ENCODE measurements at places on chromosomes 13 and 19. TPM values are rescaled to one million over a fixed set of nuclear protein-coding genes. Genes with fewer than 3 reads are reported as not detected.

The POU4F1 gene
- not detected for total RNA-seq

The C13orf42 gene
- total RNA-seq = not detected

DNA sequence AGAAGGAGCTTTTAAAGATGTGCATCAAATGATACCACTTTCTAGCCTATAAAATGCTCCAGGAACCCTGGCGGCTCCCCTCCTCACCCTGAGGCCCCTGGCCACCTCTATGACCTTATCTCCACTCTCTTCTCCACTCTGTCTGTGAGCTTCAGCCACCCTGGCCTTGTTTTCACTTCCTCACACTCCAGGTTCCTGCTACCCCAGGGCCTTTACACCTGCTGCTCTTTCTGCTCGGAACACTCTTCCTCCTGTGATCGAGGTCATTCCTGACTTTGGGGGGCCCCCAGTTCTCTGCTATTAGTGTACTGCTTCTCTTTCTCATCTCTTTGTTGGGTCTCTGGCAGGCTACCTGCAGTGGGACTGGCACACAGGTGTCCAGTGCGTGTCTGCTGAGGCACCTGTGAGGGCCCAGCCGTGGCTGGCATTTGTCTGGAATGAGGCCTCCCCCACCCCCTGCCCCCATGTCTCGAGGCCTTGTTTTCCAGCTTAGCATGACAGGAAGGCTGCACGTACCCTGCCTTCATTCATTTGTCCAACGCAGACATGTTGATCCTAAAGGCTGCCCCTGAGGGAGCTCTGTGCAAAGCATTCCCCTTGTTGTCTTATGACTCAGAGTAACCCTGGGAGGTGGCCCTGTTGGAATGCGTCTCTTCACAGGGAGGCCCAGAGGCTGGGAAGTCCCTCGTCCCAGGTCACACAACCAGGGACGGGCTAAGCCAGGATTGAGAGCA lies 2.3 kb downstream of the DDA1 start:
- peaks cover 7% of the 10 kb centered on the region for H3K4me1 ChIP-seq
- H3K36me3 ChIP-seq = peaks cover 14% of the 10 kb centered on the region
- H3K4me3 ChIP-seq = no peak overlapping the region

DNA sequence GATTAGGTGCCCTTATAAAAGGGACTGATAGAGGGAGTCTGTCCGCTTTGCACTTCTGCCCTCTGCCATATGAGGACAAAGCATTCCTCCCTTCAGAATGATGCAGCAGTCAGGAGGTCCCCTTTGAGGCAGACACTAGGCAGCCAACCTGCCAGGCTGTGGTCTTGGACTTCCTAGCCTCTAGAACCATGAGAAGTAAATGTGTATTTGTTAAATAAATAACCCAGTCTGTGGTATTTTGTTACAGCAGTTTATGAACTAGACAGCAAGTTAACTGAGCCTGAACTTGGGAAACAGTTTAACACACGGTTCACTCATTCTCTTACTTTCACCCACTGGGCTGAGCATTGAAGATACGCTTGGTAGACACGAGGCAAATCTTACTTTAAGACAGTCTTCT lies 313.2 kb downstream of the UQCRFS1 start:
- H3K4me3 ChIP-seq = no peak overlapping the region
- no peaks in the 10 kb centered on the region for H3K27me3 ChIP-seq
- no peak overlapping the region for H3K27ac ChIP-seq
- no peaks in the 10 kb centered on the region for H3K36me3 ChIP-seq
- no peak for DNase-seq

DNA sequence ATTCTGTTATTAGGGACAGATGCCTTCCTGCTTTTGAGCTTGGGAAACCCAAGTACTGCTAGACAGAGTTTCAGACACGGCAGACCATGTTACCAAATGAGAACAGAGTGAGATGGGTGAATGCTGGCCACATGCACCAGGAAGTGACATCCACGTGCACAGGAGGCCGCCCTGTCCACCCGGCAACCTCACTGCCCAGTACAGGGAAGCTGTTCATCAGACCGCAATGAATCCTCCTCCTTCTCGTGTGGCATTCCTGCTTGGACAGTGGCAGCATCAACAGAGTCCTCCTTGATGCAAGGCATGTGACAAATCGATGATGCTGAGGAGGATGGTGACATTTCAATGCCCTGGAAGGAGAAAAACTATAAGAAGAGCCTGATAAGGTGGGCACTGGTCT lies 191.0 kb upstream of the SOX1 start:
- DNase-seq = no peak
- H3K36me3 ChIP-seq = no peaks in the 10 kb centered on the region
- H3K27ac ChIP-seq = no peak overlapping the region
- H3K4me1 ChIP-seq = no peaks in the 10 kb centered on the region

DNA sequence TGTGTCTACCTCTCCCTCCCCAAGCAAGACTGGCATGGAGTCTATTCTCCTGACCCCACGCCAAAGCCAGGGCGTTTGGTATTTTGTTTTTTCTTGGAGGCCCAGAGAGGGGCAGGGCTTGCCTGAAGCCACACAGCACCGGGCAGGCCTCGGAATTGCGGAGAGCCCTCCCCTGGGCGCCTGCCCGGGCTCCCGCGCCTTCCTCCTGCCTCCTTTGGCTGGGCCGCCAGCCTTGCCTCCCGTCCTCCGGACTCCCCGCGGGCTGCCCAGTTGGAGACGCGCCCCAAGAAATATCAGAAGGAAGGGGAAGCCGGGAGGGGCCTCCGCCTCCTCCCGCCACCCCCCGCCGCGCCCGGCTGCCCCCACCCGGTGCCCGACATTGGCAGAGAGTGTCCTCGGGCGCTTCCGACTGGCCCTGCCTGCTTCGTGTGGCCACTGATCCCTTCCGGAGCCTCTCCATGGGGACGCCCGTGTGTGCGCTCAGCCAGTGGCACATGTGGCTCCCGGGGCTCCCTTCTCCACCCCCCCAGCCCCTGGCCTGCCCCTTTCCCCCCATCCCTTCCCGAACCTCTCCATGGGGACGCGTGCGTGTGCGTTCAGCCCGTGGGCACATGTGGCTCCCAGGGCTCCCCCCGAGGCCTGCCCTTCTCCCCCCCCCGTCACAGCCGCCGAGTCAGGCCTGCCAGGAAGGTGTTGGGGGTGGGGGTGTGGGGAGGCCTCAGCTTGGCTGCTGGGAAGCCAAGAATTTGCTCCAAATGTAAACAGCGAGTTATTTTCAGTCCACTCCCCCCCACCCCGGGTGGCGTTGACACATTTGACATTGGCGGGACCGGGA lies 37.3 kb downstream of the NFIC start:
- H3K4me3 ChIP-seq = no peak overlapping the region
- no peaks in the 10 kb centered on the region for H3K27me3 ChIP-seq
- H3K36me3 ChIP-seq = peaks cover 2% of the 10 kb centered on the region
- DNase-seq = peak; percentile 99
- H3K27ac ChIP-seq = peak overlapping the region; percentile 98

The SAFB gene
- total RNA-seq = 48.5 TPM

DNA sequence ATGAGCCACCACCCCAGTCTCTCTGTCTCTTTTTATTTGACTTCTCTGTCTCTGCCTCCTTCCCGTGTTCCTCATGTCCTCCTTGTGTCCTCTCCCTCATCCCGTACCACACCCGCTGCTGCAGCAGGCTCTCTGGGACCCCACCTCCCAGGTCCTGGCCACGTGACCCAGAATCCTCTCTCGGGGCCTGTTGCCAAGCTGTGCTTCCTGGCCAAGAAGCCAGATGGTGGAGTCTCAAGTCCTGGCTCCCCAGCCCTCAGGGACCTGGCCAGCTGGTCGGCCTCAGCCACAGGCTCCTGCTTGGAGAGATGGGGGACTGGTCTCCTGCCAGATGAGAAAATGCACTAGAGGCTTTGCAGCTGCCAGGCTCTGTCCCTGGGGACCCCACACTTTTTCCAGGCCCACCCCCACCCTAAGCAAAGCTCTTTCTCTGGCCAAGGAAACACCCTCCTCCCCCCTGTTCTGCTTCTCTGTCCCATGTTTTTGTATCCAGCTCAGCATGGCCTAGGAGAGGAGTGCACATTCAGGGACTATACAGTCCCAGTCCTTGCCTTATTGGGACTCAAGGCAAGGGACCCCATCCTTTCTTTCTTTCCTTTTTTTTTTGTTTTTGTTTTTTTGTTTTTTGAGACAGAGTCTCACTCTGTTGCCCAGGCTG lies 34.3 kb upstream of the SHKBP1 start:
- no peak overlapping the region for H3K27ac ChIP-seq
- H3K4me1 ChIP-seq = peaks cover 5% of the 10 kb centered on the region
- peak; percentile 96 for DNase-seq

The MOB3A gene
- 12.8 TPM for total RNA-seq

- no peak overlapping the region for H3K27ac ChIP-seq
- peaks cover 4% of the 10 kb centered on the region for H3K4me1 ChIP-seq
- no peak overlapping the region for H3K4me3 ChIP-seq
- H3K27me3 ChIP-seq = no peaks in the 10 kb centered on the region
Observed at GRCh38 chr19:33273065-33273736, 29.1 kb downstream of the CEBPA start.

GRCh38 chr19:31671411-31672035 lies 322.3 kb upstream of the TSHZ3 start:
- no peaks in the 10 kb centered on the region for H3K27me3 ChIP-seq
- H3K36me3 ChIP-seq = no peaks in the 10 kb centered on the region
- no peak overlapping the region for H3K27ac ChIP-seq
- peaks cover 12% of the 10 kb centered on the region for H3K4me1 ChIP-seq

GRCh38 chr13:46953331-46953730 lies 56.5 kb upstream of the HTR2A start:
- H3K4me1 ChIP-seq = no peaks in the 10 kb centered on the region
- no peak for DNase-seq
- no peaks in the 10 kb centered on the region for H3K27me3 ChIP-seq
- no peak overlapping the region for H3K27ac ChIP-seq
- no peak overlapping the region for H3K4me3 ChIP-seq

GRCh38 chr13:39272994-39273393 lies 234.7 kb downstream of the NHLRC3 start:
- H3K27me3 ChIP-seq = peaks cover 2% of the 10 kb centered on the region
- no peak overlapping the region for H3K27ac ChIP-seq
- no peaks in the 10 kb centered on the region for H3K36me3 ChIP-seq
- DNase-seq = no peak
- no peak overlapping the region for H3K4me3 ChIP-seq

DNA sequence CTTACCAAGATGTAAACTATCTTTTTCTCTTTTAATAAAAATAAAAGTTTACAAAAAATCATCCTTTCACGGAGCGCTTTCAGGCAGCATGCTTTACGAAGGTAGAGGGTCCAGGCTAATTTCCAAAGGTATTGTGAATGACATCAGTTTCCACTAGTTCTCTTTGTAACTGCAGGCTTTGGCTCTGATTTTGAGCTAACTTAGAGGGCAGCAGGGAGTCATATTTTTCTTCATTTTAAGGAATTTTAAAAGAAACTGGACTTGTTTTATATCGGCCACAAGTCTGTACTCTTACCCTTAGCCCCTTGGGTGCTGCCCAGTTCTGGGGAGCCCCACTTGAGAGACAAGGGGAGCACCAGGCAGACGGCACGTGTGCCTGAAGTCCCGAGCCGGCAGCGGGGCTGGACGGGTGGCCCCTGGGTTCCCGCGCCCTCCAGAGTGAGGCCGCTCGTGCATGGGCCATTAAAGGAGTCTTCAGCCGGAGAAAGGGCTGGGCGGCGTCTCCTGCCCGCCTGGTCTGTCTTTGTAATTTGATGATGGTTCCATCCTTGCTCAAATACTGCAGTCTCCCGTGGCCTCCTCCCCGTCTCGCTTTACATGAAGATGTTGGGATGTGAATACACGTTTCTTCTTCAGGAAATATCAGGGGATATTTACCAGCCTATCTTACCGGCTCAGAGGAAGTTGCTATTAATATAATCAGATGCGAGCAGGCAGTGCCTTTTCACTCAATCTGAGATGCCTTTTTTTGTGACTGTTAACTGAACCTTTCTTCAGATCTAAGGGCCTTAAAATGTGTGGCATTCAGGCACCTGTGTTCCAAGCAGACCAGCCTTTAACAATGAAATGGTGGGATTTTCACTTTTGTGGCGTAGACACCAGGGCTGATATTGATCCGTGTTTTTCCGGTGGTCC lies 67.4 kb downstream of the GGACT start:
- peaks cover 1% of the 10 kb centered on the region for H3K36me3 ChIP-seq
- DNase-seq = no peak
- H3K27me3 ChIP-seq = no peaks in the 10 kb centered on the region
- no peak overlapping the region for H3K4me3 ChIP-seq
- no peaks in the 10 kb centered on the region for H3K4me1 ChIP-seq

DNA sequence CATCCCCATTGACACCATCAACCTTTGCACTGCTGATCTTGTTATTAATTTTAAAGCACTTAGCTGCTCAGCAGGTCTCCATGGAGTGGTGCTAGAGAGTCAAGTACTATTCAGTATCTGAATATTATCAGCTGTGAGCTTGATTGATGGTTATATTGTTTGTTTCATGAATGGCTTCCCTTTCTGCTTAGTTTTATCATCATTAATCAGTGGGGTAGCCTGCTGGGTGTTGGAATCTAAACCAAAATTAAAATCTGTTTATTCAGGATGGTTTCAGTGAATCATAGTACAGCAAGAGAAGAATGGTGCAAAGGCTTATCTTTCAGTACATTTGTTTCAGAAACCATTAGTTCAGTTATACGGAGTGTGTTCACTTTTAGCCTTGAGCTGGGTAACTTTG lies 42.5 kb upstream of the SCEL start:
- no peak overlapping the region for H3K4me3 ChIP-seq
- peak; percentile 42 for DNase-seq
- H3K4me1 ChIP-seq = no peaks in the 10 kb centered on the region
- no peaks in the 10 kb centered on the region for H3K36me3 ChIP-seq

DNA sequence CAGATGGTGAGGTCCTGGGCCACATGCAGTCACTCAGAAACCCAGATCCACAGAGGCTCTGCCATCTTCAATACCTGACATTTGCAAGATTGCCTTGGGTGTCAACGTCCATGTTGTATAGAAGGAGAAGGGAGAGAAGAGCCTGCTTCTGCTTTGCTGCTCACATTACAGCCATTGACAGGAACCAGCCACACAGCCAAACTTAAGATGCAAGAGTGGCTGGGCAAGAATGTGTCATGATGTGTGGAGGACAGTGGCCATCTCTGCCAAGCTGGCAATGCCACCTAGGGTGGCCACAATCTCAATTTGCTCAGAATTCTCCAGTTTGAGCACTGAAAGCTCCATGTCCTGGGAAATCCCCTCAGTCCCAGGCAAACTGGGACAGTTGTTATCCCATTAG lies 25.9 kb upstream of the SERPINE3 start:
- no peak overlapping the region for H3K27ac ChIP-seq
- H3K36me3 ChIP-seq = no peaks in the 10 kb centered on the region
- H3K27me3 ChIP-seq = peaks cover 2% of the 10 kb centered on the region
- H3K4me1 ChIP-seq = no peaks in the 10 kb centered on the region
- DNase-seq = no peak
- no peak overlapping the region for H3K4me3 ChIP-seq

The RAB20 gene
- total RNA-seq = 5.6 TPM

- H3K27ac ChIP-seq = no peak overlapping the region
- no peaks in the 10 kb centered on the region for H3K27me3 ChIP-seq
- H3K4me1 ChIP-seq = no peaks in the 10 kb centered on the region
- H3K4me3 ChIP-seq = no peak overlapping the region
- H3K36me3 ChIP-seq = peaks cover 11% of the 10 kb centered on the region
Observed at GRCh38 chr19:50794876-50795663, 4.9 kb downstream of the ACP4 start.

DNA sequence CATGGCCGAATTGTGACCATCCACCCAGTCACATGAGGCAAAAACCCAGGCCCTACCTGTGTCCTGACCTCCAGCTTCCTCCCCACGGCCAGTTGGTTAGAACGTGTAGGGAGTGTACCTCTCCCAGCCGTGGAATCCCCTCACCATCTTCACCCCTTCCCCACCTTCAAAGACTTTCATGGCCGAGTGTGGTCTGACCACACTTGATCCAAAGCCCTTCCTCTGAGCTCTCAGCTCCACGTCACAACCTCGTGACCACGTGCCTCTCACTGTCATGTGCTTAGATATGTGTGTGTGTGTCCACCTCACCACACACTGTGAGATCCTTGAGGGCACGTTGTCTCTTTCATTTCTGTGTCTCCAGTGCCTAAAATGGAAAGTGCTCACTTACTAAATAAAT lies 48.6 kb upstream of the UBE2L5 start:
- no peaks in the 10 kb centered on the region for H3K36me3 ChIP-seq
- peaks cover 2% of the 10 kb centered on the region for H3K27me3 ChIP-seq
- H3K4me3 ChIP-seq = no peak overlapping the region
- no peak for DNase-seq
- H3K4me1 ChIP-seq = no peaks in the 10 kb centered on the region

Data from fibroblast of lung (primary cell).